ENCODE measurements at places on chromosomes 6 and 20.

- DNase-seq = no peak
Measured at GRCh38 chr6:93413190-93413589, 6.2 kb downstream of the EPHA7 start.

DNA sequence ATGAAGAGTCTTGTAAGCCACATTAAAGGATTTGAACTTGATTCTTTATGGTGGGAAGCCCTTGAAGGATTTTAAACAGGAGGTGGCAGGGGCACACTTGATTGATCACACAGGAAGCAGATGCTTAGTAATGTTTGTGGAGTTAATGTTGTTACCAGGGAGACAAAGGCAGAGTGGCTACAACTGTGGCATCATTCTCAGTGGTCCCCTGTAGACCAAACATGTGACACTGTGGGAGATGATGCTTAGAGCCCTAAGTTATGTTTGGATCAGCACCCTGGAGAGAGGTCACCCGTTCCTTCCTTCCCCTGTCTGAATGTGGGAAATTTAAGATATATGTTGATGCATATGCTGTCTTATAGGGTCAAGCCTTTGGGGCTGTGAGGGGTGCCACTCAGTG is 53.2 kb downstream of the EIF2S2 start:
- DNase-seq = no peak

DNA sequence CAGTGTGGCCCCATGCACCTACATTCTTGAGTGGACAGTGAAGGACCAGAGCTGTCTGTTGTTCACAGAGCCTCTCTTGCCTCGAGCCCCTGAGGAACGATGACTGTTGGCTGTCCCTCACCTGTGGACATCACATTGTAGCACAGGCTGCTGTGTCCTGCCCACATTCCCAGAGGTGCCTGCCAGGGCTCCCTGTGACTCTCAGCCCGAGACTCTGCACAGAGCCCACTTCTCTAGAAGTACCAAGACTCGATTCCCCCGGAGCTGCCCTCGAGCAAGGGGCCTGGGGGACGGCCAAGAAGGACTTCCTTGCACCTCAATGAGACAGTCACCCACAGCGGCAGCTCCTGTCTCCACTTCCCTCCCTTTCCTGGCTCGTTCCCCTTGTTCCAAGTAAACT is 28.6 kb upstream of the DLGAP4 start:
- no peak for DNase-seq

- no peak for DNase-seq
Measured at GRCh38 chr20:20198011-20198410, 145.7 kb downstream of the CFAP61 start.

GRCh38 chr20:32574296-32575226 is 10.6 kb downstream of the NOL4L start:
- DNase-seq = no peak

Measured in hypothalamus (tissue), 51 donors.